ENCODE measurements at places on chromosomes 7 and 10.

DNA sequence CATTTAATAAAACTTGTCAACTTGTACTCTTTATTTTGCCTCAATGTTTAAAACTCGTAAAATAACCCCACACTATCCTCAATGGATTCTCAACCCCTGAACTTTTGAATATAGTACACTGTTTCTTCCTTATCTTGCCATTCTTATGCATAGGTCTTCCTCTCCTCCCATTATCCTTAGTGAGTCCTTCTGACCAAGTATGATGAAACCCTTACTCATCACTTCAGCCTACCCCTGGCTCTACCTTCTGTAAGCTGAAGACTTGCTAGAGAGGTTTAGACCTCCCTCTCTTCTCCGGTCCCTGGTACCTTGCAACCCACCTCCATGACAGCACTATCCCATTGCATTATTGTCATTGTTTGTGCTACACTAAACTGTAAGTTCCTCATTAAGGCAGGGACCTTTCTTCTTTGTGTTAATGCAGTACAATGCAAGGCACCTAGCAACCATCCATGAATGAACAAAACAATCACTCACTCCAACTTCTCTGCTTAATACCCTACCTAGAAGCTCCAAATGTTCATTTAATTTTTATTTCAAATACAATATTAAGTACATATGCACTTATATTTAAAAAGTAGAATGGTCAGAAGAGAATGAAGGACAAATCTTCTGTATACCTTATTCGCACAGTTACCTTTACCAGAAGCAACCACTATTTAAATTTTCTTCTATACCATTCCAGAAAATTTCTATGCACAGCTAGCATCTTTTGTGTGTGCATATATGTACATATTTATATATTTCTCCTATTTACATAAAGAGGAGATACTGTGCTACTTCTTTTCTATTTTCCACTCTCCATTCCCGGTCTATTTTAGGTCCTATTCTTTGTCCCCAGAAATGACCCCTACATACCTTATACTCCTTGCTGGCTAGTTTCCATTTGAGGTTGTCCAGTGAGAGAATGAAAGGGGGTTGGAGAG lies 77.5 kb downstream of the SLC16A9 start:
- DNase-seq: no peak

DNA sequence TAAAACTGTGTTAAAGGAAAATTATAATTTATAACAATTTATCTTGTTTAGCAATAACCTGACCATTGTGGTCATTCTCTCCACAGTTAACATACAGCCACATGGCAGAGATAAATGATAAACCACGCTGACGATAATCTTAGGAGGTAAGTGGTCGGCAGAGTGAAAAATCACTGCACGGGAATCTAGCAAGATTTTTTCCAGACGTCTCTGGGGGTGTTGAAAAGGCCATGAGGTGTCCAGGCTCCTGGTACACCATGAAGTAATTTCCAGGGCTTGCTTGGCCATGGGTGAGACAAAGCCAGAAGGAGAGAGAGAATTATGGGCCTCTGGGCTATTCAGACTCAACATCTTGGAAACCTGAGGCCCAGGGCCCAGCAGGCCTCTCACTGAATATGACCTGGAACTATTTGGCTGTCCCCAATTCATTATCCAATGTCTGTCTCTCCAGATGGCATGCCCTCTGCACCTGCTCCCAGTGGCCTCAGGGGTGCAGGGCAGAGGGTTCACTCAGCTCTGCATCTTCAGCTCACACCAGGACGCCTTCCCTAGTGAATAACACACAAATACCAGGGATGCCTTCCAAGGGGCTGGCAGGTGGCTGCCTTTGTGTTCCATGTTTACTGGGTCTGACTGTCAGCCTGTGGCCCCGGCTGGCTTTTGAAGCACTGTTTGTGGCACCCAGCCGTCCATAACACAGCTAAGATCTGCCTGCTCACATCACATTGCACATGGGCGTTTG lies 590.4 kb upstream of the PFKP start:
- no peak for DNase-seq

- DNase-seq: no peak
These were observed 89.1 kb downstream of the COL28A1 start for GRCh38 chr7:7446616-7447015.

DNA sequence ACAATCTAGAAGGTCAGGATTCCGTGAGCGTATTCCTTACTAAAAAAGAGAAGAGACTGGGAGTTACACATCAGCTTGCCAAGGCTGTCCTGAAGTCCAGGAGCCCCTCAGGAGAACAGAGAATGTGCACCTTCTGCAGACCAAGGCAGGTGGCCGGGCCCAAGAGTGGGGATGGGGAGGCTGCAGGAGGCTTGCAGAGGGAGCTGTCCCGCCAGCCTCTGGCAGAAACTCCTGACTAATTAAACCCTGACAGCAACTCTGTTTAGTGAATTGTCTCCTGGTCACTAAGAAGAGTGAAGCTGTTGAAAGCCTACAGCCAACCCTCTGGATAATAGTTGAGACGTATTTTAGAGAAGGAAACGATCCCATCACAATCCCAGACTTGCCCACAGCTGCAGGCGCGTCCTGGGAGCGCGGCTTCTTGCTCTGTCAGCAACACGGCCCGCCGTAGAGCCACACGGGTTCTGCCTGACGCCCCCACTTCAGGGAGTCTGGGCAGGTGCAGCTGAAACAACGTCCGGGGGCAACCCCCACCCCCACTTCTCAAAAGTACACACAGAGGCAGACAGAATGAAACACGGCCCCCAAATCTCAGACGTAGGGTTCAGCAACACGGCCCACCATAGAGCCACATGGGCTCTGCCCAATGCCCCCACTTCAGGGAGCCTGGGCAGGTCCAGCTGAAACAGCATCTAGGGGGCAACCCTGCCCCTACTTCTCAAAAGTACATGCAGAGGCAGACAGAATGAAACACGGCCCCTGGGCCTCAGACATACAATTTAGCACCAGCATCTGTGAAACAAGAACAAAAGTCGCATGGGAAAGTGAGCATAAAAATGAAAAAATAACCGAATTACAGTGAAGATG lies 45.2 kb downstream of the DIP2C start:
- no peak for DNase-seq

DNA sequence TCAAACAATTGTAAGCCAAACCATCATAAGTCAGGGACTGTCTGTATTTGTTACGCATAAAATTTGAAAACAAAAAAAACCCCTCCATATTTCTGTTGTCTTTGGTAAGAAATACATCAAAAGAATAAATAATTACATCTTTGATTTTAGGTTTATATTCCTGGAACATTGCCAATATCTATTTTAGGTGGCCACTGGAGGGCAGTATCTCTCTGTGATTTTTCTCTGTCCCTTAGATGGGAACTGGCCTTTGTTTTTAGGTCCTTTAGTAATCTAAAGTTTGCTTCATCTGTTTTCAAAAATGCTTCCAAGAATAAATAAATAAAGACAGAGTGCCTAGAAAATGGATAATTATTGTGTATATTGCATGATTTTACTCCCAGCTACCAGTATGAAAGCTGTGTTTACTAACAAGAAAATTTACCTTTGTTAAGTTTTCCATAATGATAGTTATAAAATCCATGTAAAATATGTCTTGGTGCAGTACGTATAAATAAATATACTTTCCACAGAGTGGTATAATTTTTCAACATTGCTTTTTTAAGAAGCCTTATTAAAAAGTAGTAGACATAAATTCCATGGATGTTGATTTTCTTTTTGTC lies 64.2 kb downstream of the PHYHIPL start:
- DNase-seq: no peak

GRCh38 chr10:83023662-83024061 lies 1115.6 kb upstream of the GHITM start:
- DNase-seq: no peak

DNA sequence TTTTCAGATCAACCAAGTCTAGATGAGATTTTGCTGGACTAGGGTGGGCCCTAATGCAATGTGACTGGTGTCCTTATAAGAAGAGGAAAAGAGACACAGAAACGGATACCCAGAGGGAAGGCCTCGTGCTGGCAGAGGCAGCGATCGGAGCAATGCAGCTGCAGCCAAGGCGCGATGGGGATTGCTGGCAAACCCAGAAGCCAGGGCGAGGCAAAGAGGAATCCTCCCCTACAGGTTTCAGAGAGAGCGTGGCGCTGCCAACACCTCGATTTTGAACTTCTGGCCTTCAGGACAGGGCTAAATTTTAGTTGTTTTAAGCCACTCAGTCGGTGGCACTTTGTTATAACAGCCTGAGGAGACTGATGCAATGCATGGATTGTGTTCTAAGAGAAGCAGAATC lies 157.1 kb upstream of the RHEB start:
- no peak for DNase-seq

Data from right forelimb (tissue), 1 donor.